ENCODE measurements at places on chromosomes 4 and X. TPM values are rescaled to one million over a fixed set of nuclear protein-coding genes. Genes with fewer than 3 reads are reported as not detected.

DACH2 gene
- total RNA-seq: not detected

MGAT4D gene
- total RNA-seq: not detected

SSX4B gene
- not detected for total RNA-seq

GC gene
- total RNA-seq: not detected

TAF7L gene
- not detected for total RNA-seq

CYBB gene
- 9.3 TPM for total RNA-seq

NR0B1 gene
- not detected for total RNA-seq

DNA sequence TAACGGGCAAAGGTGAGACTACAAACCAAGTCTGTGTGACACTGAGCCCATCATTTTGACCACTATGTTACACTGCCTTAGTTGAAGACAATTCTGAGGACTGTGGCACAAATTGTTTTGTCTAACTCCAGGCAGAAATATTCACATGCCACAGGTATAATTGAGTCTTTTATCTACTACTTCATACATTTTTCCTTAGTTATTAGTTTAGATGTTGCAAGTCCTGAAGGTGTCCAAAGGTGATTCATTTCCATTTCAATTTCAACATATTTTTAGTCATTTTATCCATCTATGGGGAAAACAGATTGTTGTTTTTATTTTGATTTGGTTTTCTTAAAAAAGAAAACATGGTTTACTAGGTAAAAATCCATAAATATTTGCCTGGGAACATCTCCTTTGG lies 341.7 kb upstream of the SMIM31 start:
- no peak overlapping the region for H3K27ac ChIP-seq
- no peaks in the 10 kb centered on the region for H3K27me3 ChIP-seq
- no peak for DNase-seq
- no peak overlapping the region for H3K4me3 ChIP-seq

- no peak overlapping the region for H3K4me3 ChIP-seq
- H3K27me3 ChIP-seq: no peaks in the 10 kb centered on the region
- DNase-seq: no peak
- no peaks in the 10 kb centered on the region for H3K36me3 ChIP-seq
- H3K4me1 ChIP-seq: peaks cover 4% of the 10 kb centered on the region
Observed at GRCh38 chrX:120426599-120426998, 42.5 kb downstream of the LAMP2 start.

- no peak overlapping the region for H3K4me3 ChIP-seq
- H3K4me1 ChIP-seq: no peaks in the 10 kb centered on the region
- peak overlapping the region; percentile 34 for H3K27ac ChIP-seq
- H3K27me3 ChIP-seq: peaks cover 2% of the 10 kb centered on the region
- no peaks in the 10 kb centered on the region for H3K36me3 ChIP-seq
Observed at GRCh38 chrX:23844502-23845138, 61.6 kb downstream of the SAT1 start.

- DNase-seq: peak; percentile 29
- H3K4me1 ChIP-seq: no peaks in the 10 kb centered on the region
- H3K27me3 ChIP-seq: peaks cover 8% of the 10 kb centered on the region
- no peak overlapping the region for H3K27ac ChIP-seq
- peak overlapping the region; percentile 57 for H3K4me3 ChIP-seq
- no peaks in the 10 kb centered on the region for H3K36me3 ChIP-seq
Observed at GRCh38 chrX:17375367-17375636, 302 bp downstream of the NHS start.

GRCh38 chr4:38990241-38990640 lies 42.0 kb downstream of the TMEM156 start:
- H3K36me3 ChIP-seq: no peaks in the 10 kb centered on the region
- no peak for DNase-seq
- peaks cover 6% of the 10 kb centered on the region for H3K4me1 ChIP-seq
- no peak overlapping the region for H3K27ac ChIP-seq
- H3K4me3 ChIP-seq: no peak overlapping the region

DNA sequence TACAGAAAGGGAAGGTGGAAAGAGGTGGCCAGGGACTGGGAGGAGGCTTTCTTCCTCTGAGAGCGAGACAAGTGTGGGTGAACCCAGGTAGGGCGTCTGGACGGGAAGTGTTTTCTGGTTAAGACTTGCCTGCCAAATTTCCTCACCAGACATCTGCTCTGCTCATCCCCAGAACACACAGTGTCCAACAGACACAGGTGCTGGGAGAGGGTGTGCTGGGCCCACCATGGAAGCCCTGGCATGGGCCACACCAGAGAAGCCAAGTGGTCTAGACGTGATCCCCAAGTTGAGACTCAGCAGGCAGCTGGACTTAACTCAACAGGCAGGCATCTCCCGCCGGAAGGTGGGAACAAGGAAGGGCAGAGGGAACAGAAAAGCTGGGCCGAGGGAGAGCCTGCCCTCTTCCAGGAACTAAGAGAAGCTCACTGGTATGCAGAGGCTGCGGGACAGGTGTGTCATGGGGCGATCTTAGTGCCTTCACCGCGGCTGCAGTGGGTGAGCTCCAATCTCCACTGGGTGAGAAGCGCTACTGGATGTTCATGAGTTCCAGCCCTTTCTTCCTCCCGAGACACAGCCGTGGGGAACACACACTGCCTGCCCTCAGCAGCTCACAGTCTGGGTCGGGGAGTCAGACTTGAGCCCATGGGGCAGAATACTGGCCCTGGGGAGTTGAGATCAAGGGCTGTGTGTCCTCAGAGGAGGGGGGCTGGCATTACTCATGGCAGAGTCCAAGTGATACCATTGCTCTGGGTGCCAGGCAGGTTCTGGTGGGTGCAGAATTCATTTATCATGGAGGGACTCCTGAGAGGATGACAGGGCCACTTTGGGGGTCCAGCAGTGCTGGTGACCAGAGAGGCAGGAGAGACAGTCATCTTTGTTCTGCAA lies 110.2 kb downstream of the CPZ start:
- no peak overlapping the region for H3K27ac ChIP-seq
- no peak for DNase-seq
- H3K4me3 ChIP-seq: no peak overlapping the region
- no peaks in the 10 kb centered on the region for H3K36me3 ChIP-seq
- no peaks in the 10 kb centered on the region for H3K4me1 ChIP-seq

Data from heart left ventricle (tissue), 16 donors.